Left kidney (tissue), 8 donors: ENCODE measurements at places on chromosomes 7 and 10. TPM values are rescaled to one million over a fixed set of nuclear protein-coding genes. Genes with fewer than 3 reads are reported as not detected.

EN2 gene
- polyA plus RNA-seq, result 0.03 TPM

- DNase-seq, result no peak
Measured at GRCh38 chr7:139703487-139704307, 74.1 kb downstream of the HIPK2 start.

MBL2 gene
- polyA plus RNA-seq, result not detected

MAGI2 gene
- polyA plus RNA-seq, result 37.2 TPM

GRCh38 chr10:109966961-109967738 lies 40.6 kb upstream of the ADD3 start:
- DNase-seq, result peak; percentile 66

- peak; percentile 66 for DNase-seq
Measured at GRCh38 chr7:99372275-99373090, 2.0 kb upstream of the ARPC1B start.

- DNase-seq, result no peak
Measured at GRCh38 chr7:123771256-123771655, 22.5 kb upstream of the WASL start.

- DNase-seq, result no peak
Measured at GRCh38 chr10:71634531-71635164, 84.9 kb downstream of the C10orf105 start.

DNA sequence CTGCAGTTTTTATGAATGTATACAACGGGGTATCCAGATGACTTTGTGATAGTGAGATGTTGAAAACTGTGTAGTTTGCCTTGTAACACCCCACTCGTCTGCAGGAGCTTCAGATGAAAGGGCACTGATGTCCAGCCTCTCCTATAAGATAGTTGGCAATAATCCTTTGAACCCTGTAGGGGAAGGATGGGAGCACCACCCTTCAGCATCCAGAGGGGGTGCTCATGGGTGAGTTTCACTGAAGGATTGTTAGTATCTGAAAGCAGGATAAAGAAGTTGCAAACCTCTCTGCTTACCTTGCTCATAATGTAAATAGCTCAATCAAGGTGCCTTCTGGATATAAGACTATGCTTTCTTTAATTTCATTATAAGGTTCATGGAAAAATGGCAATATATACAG lies 201.5 kb downstream of the TMEM178B start:
- DNase-seq, result no peak

CLCN1 gene
- polyA plus RNA-seq, result 0.35 TPM

AGAP3 gene
- 65.0 TPM for polyA plus RNA-seq

- no peak for DNase-seq
Measured at GRCh38 chr7:51289623-51290303, 26.8 kb downstream of the COBL start.

PPP1R9A gene
- polyA plus RNA-seq, result 40.1 TPM

SRRM3 gene
- polyA plus RNA-seq, result 2.1 TPM

GRCh38 chr10:122499491-122499941 lies 38.2 kb downstream of the HTRA1 start:
- no peak for DNase-seq

DNA sequence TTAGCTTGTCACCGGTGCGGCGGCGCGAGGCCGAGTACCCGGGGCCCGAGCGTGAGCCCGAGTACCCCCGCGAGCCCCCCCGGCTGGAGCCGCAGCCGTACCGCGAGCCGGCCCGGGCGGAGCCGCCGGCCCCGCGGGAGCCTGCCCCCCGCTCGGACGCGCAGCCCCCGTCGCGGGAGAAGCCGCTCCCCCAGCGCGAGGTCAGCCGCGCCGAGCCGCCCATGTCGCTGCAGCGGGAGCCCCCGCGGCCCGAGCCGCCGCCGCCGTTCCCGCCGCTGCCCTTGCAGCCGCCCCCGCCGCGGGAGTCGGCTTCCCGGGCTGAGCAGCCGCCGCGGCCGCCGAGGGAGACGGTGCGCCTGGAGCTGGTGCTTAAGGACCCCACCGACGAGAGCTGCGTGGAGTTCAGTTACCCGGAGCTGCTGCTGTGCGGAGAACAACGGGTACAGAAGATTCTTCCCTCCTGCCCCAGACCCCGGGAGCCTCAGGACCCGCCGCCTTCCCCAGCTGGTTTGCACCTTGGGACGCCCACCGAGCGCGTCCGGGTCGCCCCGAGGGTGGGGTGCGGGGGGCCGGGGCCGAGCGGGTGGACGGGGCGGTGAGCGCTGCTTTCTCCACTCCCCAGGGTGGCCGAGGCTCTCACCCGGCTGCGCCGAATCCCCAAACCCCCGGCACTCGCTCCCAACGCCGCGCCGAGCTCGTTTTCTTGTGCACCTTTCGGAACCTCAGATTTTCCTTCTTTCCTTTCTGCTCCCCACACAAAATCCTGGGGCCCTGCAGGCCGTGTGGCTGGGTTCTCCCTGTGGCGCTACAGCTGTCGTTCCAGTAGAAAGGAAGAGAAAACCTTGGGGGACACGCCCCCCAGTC lies 708 bp downstream of the UBN2 start:
- DNase-seq, result peak; percentile 19

DNA sequence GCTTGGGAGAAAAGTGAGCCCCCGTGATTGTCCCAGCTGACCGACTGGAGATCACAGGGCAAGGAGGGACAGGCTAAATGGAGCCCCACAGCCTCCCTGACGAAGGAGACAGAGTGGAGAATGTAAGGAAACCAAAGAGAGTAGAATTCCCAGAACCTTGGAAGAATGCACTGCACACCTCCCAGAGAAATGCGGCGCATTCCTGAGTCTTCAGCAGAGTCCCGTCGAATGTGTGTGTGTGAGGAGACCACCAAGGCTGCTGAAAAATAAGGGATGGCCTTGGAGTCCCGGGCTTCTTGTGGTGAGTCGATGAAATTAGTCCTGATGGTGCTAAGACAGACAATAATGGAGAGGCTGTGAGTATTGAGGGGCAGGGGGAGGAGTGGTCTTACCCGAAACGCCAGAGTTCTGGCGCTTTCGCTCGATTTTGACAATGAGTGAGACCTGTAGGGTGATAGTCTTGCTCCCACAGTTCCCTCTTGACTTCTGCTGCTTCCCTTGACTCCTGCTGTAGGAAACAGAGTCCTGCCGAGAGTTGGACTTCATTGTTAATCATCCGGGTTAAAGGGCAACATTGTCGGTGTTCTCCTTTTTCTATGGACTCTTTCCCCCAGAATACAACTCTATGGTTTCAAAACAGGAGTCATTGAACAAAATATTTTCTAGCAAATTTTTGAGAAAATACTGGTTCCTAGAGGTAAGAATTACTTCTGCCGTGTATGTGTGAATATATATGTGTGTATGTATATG lies 103.2 kb downstream of the CNNM2 start:
- no peak for DNase-seq

PNLIP gene
- not detected for polyA plus RNA-seq

ZNF25 gene
- 17.2 TPM for polyA plus RNA-seq

- no peak for DNase-seq
Measured at GRCh38 chr10:61024856-61025201, 80.8 kb upstream of the RHOBTB1 start.

DNA sequence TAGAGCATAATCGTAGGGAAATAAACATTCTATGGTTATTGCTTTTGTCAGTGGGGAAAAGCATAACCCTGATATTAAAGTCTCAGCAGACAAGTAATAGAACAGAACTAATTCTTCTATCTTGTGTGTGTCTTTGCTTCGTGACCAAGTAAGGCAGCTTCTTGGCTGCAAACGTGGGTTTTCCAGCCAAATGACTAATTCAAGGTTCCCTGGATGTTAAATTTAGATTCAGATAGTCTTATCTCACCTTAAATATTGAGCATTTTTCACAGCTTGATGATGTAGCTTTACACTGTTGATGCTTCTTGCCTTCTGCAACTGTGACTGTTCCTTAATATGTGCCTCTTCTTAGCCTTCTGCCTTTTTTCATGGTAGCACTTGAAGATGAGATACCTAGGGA lies 113.0 kb downstream of the EXOC4 start:
- DNase-seq, result no peak

FKBP9 gene
- 174 TPM for polyA plus RNA-seq

GRCh38 chr7:45026984-45027773 lies 27.2 kb downstream of the CCM2 start:
- no peak for DNase-seq

- no peak for DNase-seq
Measured at GRCh38 chr10:51619365-51619764, 80.0 kb downstream of the CSTF2T start.
